ENCODE measurements at places on chromosomes 2 and 18. TPM values are rescaled to one million over a fixed set of nuclear protein-coding genes. Genes with fewer than 3 reads are reported as not detected.
A peak's percentile ranks its signal among the peaks of the same experiment; 100 is the strongest.

GRCh38 chr2:235536711-235537110 is 42.9 kb downstream of the AGAP1 start:
- DNase-seq = no peak

GRCh38 chr18:3585656-3586509 is 135.9 kb downstream of the TGIF1 start:
- DNase-seq = peak; percentile 54

GRCh38 chr2:105103481-105103880 is 65.6 kb downstream of the MRPS9 start:
- DNase-seq = no peak

INPP5D gene
- total RNA-seq = 61.2 TPM

SLC9A2 gene
- total RNA-seq = not detected

DNA sequence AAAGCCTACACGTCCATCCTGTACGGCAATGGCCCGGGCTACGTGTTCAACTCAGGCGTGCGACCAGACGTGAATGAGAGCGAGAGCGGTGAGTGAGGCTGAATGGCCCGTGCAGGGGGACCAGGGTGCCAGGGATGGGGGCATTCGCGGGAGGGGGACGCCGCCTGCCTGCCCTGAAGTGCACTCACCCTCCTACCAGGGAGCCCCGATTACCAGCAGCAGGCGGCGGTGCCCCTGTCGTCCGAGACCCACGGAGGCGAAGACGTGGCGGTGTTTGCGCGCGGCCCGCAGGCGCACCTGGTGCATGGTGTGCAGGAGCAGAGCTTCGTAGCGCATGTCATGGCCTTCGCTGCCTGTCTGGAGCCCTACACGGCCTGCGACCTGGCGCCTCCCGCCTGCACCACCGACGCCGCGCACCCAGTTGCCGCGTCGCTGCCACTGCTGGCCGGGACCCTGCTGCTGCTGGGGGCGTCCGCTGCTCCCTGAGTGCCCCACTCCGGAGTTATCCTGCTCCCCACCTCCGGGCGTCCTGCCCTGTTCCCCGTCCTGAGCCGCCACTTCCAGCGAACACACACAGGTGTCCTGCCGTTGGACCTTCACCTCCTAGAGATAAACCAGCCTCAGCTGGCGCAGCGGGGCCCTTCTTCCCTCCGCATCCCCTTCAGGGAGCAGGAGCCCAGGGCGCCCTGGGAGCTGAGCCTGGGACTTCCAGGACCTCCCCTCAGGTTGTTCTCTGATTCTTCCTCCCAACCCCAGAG is 2.9 kb downstream of the ALPI start:
- no peak for DNase-seq

SFT2D3 gene
- 6.6 TPM for total RNA-seq

CROCC2 gene
- not detected for total RNA-seq

FAM237A gene
- total RNA-seq = not detected

DNA sequence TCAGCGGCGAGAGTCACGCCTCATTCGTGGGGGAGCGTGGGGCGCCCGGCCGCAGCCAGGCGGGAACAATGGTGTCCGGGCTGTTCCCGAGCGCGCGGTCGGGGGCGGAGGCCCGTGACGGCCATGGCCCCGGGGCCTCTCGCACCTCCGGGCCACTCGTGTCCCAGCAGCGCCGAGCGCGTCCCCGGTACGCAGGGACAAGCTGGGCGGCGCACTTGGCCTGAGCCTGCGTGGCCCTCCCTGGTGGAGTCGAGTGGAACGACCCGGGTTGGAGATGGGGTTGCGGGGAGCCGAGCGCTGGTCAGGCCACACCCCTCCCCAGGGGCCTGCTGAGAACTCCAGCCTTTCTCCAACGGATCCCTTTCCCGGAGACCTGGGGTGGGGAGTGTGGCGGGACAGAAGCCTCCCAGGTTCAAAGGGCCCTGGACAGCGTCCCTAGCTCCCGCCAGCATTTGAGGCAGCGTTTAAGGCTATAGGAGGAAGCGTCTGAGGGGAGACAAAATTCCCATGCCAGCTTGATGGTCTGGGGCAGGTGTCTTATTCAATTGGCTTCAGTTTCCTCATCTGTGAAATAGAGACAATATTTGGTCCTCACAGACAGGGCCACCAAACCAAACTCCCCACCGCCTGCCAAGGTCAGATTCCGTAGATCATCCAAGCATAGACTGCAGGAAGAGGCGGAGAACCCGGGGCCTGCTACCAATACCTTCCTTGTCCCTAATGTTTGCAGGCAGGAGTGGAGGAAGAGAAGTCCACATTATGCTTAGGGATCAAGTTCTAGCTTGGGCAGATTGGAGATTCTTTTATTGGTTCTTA is 553 bp downstream of the CNDP2 start:
- no peak for DNase-seq

- DNase-seq = no peak
Observed at GRCh38 chr2:156445296-156446220, 9.4 kb downstream of the GPD2 start.

- DNase-seq = no peak
Observed at GRCh38 chr18:42184685-42185477, 229.8 kb downstream of the PIK3C3 start.

C2orf78 gene
- not detected for total RNA-seq

GRCh38 chr2:157182834-157183396 is 74.6 kb upstream of the GALNT5 start:
- DNase-seq = no peak

- no peak for DNase-seq
Observed at GRCh38 chr2:216775043-216775453, 79.7 kb upstream of the IGFBP5 start.

- DNase-seq = no peak
Observed at GRCh38 chr2:51490576-51491234, 458.8 kb upstream of the NRXN1 start.

GRCh38 chr18:44770641-44771040 is 90.0 kb downstream of the SETBP1 start:
- no peak for DNase-seq

GRCh38 chr2:226114436-226114835 is 685.2 kb downstream of the IRS1 start:
- DNase-seq = no peak

- DNase-seq = no peak
Observed at GRCh38 chr2:51265539-51265938, 233.6 kb upstream of the NRXN1 start.
